ENCODE measurements at places on chromosomes 13 and 19.

DNA sequence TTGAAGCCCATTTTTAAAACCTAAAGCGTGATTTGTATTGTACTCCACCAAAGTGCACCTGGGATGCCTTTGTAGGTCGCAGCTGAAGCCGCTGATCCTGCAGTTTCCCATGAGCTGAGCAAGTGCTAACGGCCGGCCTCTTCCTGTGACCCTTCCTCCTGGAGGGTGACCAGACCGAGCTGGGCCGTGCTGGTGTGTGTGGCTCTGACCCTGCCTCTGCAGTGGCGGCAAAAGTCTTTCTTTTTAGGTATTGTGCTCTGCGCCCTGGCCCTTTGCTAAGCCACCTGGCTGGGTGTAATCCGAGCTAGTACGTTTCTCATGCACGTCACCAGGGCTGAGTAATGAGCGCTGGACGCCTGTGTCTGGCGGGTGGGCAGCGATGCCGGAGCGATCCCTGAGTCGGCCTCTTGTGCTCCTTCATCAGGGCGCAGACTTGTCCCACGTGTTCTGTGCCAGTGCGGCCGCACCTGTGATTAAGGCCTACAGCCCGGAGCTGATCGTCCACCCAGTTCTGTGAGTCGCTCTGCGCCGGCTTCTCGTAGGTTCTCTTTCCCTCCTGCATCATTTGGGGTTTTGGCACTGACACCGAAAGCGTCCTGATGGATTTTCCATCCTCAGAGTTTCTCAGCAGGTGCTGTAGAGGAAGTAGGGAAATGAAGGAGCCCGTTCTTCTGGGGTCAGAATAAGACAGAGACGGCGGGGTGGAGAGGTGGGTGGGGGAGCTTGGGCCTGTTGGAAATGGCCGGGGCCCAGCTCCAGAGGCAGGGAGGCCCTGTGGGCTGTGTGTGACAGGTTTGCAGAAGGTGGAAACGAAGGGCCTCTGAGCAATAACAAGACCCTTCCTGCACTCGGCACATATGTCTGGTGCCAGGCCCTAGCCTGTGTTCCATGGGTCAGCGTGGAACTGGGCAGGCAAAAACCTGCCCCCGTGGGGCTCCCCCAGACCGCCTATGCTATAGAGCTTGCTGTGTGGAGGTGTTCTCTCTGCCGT is 9.7 kb downstream of the NAXD start:
- H3K4me3 ChIP-seq = no peak overlapping the region
- H3K27ac ChIP-seq = no peak overlapping the region
- no peaks in the 10 kb centered on the region for H3K4me1 ChIP-seq
- H3K36me3 ChIP-seq = peaks cover 13% of the 10 kb centered on the region
- DNase-seq = no peak

DNA sequence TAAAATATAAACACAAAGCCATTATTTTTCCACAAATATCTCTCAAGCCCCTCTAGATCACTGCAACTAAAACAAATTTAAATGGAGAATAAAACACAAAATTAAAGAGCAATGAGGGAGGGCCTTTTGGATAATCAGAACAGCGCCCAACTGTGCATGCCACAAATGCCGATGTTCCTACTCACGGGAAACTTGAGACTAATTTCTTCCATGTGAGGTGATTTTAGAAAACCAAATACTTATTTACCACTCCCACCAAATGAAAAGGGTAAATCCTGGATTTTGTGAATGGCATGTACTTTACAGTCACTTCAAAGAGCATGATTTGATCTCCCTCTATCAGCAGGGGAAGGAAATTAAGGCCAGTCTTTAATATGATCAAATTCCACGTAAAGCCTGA is 74.8 kb downstream of the SLC7A1 start:
- no peaks in the 10 kb centered on the region for H3K4me1 ChIP-seq
- DNase-seq = no peak
- no peak overlapping the region for H3K4me3 ChIP-seq
- no peak overlapping the region for H3K27ac ChIP-seq

DNA sequence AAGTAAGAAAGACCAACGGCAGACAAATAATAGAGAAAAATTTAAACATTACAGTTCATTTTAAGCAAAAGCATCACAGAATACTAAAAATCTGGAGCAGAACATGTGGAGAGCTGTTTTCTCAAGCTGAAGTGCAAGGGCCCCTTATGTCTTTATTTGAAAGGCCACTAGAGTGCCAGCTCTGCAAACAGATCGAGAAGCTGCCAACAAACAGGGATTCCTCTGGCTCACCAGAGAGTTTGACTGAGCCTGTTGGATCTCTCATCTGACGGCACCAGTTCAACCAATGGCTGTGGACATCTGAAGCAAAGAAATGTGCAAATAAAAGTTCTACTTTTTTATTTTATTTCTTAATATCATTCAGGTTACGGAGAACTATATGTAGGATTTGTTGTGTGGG is 119.7 kb downstream of the COL4A2 start:
- no peaks in the 10 kb centered on the region for H3K36me3 ChIP-seq
- no peak for DNase-seq
- no peaks in the 10 kb centered on the region for H3K4me1 ChIP-seq
- no peaks in the 10 kb centered on the region for H3K27me3 ChIP-seq
- no peak overlapping the region for H3K4me3 ChIP-seq
- no peak overlapping the region for H3K27ac ChIP-seq

- no peaks in the 10 kb centered on the region for H3K4me1 ChIP-seq
- no peak overlapping the region for H3K4me3 ChIP-seq
- no peaks in the 10 kb centered on the region for H3K36me3 ChIP-seq
- DNase-seq = no peak
- no peak overlapping the region for H3K27ac ChIP-seq
These were observed 39.0 kb upstream of the PSG9 start for GRCh38 chr19:43308244-43308815.

DNA sequence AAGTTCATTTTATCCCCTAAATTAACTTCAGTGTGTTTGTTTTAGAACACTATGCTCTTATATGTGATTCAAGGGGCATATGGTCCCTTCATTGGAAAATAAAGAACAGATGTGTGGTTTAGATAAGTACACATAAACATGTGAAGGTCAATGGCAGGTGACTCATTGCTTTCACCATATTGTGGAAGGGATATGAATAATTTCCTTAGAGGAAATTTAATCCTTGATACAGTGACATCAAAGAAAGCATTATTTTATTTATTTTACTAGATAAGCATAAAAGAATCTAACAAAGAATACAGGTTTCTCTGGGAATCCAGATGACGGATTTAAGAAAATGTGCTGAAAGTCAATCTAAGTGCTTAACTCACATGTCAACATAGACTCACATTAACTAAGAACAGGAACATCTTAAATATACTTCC is 373.5 kb downstream of the KCTD12 start:
- no peaks in the 10 kb centered on the region for H3K4me1 ChIP-seq
- H3K27me3 ChIP-seq = no peaks in the 10 kb centered on the region
- no peaks in the 10 kb centered on the region for H3K36me3 ChIP-seq

DNA sequence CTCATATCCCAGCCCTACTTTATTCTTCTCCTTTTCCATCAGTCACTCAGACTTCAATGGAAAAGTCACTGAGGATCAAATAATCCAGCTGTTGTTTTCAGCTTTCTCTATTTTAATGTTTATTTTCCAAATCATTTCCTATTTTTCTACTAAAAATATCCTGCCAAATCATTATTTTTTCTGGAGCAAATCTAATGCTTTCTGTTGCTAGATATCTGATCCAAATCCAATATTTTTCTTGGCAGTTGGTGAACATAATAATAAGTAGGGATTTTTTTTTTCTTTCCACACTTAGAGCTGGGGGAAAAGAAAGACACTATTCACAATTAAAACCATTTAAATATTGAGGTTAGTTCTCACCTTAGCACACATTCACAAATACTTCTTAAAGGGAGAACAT is 656.1 kb downstream of the DACH1 start:
- no peaks in the 10 kb centered on the region for H3K36me3 ChIP-seq
- no peaks in the 10 kb centered on the region for H3K27me3 ChIP-seq
- no peaks in the 10 kb centered on the region for H3K4me1 ChIP-seq
- H3K27ac ChIP-seq = no peak overlapping the region
- H3K4me3 ChIP-seq = no peak overlapping the region

All from Karpas-422 (cell line).